ENCODE measurements at places on chromosomes 3 and 15.
A peak's percentile ranks its signal among the peaks of the same experiment; 100 is the strongest.

DNA sequence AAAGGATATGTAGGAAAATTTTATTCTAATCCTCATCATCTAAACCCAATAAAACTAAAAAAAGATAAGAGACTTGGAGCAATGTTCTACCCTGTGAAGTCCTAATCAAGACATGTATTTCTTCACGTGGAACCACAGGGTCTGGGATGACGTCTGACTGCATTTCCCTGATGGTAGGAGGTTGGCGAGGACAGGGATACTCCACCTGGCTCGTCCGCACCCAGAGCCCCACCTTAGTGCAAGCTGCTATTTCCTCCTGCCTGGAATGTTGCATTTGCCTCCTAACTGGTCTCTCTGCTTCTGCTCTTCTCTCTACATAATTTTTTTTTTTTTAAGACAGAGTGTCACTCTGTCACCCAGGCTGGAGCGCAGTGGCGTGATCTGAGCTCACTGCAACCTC is 57.7 kb upstream of the RASGRP1 start:
- no peak for DNase-seq

DNA sequence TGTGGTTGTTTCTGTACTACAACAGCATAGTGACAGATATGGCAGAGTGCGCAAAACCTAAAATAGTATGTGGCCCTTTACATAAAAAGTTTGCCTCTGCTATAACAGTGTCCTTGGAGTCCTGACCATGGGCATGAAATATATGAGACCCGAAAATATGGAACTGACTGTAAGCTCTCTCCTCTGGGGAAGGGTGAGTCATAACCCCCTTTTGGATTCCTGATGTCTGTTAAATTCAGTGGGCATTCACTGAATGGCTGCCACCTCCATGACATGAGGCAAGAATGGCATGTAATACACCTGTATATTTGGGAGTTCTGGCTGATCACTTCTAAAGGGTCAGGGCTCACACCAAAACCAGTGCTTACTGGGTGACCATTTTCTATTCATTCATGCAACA is 6.1 kb downstream of the TBC1D2B start:
- DNase-seq: no peak

DNA sequence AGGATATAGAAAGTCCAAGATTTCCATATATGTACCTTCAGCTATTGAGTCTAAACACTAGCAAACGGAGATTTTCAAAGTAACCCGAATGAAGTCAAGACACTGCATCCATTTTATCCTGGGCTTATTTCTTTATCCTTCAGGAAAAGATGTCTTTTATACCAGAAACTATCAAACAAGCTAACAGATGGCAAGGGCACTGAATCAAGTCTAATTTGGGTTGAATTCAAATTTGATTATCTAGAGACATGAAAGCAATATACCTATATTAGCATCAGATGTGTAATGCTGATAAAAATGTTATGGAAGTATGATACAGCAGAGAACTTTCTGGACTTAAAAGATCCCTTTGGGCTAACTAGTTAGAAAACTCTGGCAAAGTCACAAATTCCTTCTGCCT is 138.3 kb upstream of the TSPAN3 start:
- DNase-seq: no peak

DNA sequence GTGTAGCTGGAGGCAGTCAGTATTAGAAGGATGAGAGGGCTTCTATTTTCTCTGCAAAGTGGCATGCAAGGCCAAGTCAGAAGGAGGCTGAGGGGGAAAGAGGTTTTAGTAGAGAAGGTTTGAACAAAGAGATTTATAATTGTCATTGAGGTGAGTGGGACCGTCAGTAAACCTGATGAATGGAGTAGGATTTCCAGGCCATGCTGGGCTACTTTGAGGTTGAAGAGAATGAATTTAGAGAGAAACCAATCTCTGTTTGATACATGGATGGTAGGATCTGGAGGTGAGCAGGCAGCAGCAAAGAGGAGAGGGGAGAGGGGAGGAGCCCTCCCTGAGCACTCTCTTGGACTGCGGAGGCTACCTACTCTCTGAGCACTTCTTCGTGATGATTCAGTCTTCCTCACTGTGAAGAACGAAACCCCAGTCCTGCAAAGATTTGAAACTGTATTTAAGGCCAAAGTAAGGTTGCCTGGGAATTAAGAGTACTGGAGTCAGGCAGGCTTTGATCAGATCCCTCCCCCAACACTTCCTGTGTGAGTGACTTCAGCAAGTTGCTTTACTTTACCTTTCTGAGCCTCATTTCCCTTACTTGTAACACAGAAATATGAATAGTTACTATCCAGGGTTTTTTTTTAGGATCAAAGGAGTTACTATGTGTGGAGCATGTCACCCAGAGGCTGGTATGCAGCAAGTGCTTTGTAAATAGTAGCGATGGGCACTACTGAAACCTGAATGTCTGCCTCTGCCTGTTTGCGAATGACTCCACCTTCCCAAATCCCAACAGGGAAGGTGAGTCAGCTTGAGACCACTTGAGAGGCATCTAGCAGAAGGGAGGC is 75.8 kb downstream of the RPL39L start:
- peak; percentile 22 for DNase-seq

DNA sequence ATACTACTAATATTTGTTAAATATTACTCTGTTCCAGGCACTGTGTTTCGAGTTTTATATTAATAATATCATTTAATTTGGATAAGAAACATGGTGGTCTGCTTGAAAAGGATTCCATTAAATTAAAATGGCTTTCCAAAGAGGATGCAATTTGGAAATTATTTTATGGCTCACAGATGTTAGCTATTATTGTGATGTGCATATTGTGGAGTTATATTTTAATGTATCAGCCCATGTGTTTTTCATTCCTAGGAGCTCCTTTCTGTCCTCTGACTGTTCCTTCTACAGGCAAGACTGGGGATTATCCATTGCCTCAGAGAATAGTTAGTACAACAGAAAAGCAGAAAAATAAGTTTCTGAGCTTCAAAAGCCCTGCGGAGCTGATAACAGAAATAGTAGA is 376.7 kb upstream of the PDZRN3 start:
- no peak for DNase-seq

- DNase-seq: peak; percentile 59
Measured at GRCh38 chr3:48194446-48195071, 6.3 kb upstream of the CDC25A start.

DNA sequence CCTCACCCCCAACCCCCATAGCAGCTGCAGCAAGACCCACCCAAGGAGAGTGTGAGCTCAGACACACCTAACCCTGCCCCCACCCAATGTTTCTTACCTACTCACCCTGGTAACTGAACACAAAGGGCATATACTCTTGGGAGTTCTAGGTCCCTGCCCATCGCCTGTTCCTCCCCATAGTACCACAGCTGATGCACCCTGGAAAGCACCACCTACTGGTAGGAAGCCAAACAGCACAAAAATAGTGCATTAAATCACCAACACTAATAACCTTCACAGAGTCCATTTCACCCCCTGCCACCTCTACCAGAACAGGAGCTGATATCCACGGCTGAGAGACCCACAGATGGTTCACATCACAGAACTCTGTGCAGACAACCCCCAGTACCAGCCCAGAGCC is 245.2 kb downstream of the EFHB start:
- no peak for DNase-seq

- DNase-seq: peak; percentile 52
Measured at GRCh38 chr15:91302588-91303439, 202.8 kb downstream of the SV2B start.

DNA sequence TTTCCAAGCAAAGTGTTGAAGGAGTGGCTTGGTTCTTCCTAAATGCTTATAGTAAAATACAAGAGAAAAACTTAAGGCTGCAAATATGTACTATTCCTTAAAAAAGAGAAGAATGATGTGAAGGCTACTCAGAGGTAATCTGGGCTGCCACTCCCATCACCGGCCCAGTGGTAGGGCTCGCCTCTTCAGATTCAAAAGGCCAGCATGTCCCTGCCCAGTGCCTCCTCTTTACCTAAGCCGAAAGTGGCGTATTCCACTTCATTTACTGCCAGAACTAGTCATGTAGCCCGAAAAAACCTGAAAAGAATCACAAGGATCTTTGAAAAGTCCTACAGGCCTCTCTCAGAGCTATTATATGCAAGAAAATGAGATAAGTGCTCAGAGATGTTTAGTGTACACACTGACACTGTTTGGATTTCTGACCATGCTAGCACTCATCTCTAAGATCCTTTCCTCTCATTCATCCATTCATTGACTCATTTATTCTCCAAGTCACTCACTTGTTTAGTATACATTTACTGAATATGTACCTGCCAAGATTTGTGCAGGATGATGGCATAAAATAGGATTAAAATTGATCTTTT is 373.3 kb upstream of the THBS1 start:
- no peak for DNase-seq

DNA sequence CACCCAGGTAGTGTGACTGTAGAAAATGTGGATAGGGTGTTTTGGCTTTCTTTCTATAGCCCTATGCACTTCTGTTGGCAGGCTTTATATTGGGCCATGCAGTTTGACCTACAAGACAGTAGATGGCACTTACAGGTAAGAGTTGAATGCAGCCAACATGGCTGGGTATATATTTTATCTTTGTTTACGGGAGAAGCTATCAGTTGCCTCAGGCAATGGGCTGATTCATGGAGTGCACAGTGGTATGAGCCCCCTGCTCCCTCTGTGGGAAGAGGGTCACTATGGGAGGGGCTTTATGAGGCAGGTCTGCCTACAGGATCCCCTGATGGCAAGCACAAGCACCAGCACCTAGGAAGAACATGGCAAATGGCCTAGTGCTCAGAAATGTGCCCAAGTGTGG is 301.2 kb upstream of the CDIN1 start:
- peak; percentile 47 for DNase-seq

DNA sequence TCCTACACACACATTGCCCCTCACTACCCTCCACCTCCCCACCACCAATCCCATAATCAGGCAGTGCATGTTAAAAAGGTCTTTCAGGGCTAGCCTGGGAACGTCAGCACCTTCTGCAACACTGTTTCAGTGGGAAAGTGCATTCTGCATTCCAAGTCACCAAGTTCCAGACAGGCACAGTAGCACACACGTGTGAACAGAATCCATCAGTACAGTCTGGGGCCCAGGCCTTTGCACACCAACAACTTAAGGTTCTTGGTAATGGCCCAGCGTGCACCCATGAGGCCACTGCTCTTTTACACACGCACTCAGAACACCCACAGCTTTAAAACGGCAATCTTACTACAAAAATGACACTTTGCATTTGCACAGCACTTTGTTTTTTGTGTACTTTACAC is 1.2 kb downstream of the ANXA2 start:
- no peak for DNase-seq

GRCh38 chr15:31415201-31415600 is 88.6 kb downstream of the KLF13 start:
- DNase-seq: no peak

DNA sequence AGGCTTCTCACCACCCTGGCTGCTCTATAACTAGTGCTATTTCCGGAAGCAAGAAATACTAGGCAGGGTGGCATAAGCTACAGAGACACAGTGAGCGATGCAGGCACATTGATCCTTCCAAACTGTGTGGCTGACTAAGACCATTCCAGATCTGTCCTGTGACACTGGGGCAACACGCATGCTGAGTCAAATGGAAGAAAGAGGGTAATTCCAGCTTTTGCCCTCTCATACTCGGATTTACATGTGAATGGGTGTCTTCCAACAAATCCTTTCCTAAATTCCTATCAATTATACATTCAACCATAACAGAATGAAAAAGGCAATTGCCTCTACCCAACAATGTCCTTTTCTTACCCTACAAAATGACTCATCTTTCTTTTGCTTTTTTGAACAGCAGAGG is 5.1 kb downstream of the FSIP1 start:
- no peak for DNase-seq

- DNase-seq: no peak
Measured at GRCh38 chr15:90469723-90470122, 60.0 kb upstream of the CRTC3 start.

DNA sequence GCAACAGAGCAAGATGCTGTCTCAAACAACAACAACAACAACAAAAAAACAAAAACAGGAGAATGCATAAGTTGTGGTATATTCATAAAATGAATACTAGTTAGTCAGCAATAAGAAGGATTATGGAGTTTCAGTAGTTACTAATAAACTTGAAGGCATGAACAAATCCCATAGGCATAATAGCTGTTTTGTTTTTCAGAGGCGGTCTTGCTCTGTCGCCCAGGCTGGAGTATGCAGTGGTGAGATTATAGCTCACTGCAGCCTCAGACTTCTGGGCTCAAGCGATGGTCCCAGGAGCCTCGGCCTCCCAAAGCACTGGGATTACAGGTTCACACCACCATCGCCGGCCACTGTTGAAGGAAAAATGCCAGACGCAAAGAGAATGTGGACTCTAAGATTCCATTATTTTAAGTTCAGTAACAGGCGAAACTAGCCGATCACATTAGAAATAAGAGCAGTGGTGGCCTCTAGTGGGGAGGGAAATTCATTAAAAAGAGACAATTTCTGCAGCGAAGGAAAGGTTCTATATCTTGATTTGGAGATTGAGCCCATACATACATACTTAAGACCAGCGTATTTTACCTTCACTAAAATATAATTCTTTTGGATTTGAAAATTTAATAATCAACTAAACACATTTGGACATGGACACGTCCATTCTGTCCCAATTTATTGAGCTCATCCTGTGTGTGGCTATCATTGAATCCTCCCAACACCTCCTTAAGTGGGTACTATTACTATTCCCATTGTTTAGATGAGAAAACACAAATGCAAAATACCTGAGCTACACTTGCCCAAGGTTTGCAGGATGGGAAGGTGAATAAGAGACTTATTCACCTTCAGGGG is 27.4 kb upstream of the HDAC11 start:
- peak; percentile 75 for DNase-seq

GRCh38 chr3:111547631-111548030 is 5.6 kb downstream of the CD96 start:
- DNase-seq: no peak

DNA sequence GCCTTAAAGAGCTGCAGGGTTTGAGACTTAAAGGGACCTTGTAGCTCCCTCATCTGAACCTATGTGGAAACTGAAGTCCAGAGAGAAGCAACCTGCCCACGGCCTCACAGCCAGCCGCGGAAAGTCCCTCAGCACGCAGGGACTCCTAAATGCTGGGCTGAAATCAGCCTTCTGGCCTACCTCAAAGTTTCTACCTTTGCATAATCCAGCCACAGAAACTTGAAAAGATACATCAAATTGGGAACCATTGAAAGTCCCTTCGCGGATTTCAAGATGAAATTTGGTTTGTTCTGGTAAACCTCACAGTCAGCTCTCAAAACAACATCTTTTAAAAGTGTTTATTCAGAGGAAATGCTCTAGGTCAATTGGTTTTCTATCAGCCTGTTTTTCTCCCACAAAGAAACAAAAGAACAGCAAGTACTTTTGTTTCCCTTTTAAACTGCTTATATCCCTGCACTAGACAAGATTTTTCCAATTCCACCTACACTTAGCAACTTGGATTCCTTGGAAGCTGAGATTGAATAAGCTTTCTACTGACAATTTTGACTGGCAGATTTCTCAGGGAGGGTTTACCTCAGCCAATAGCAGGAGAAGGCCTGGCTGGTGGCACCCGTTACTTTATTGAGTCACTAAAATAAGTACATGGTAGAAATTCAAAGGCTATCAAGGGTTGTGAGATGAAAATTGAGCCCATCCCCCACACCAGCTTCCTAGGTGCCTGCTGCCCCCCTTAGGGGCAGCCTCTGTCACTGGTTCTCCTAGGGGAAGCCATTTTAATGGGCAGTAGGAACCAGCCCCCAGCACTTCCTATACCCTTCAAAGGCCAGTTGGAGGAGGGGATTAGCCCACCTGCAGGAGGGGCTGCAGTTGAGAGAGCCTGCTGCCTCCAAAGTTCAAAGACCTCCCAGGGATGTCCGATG is 171.2 kb downstream of the ADAMTS17 start:
- no peak for DNase-seq
